ENCODE measurements at places on chromosomes 11 and 22.

GRCh38 chr11:70783356-70783755, 385.0 kb downstream of the CTTN start:
- DNase-seq, result no peak

GRCh38 chr11:12682737-12683500, 8.7 kb downstream of the TEAD1 start:
- DNase-seq, result no peak

DNA sequence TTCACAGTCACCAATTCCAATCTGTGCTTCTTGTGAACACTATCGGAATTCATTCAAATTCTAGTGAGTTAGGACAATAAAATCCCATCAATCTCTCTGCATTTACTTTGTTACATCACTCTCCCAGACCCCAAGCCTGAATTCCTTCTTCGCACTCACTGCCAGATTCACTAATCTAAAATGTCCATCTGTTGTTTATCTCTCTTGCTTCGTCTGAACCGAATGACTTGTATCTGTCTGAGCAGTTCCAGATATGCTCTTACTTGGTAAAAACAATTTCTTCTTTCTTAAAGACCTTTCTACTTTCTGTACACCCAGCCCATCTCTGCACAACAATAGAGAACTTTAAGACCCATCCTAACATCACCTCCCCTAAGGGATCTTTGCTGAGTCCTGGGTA, 7.0 kb downstream of the MMP10 start:
- DNase-seq, result no peak

- DNase-seq, result no peak
Measured at GRCh38 chr22:44937216-44937615, 72.6 kb downstream of the PHF21B start.

- peak; percentile 26 for DNase-seq
Measured at GRCh38 chr11:68099474-68100405, 21.4 kb downstream of the CHKA start.

DNA sequence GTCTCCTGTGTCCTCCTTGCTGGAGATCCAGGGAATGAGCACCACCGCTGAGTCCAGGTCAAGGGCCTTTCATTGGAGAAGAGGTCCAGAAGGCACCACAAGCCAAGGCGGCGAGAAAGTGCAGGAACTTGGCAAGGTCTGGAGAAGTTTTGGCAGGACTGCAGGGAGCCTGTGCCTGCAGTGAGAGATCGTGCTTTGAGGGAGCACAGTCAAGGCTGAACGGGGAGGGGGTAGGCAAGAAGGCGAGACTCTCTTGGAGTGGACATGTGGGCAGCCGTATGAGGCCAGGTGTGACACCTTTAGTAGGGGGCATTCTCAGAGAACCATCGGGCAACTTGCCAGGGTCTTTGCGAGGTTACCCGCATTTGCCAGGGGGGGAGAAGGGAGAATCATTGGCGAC, 30.5 kb downstream of the LRRC10B start:
- DNase-seq, result no peak

DNA sequence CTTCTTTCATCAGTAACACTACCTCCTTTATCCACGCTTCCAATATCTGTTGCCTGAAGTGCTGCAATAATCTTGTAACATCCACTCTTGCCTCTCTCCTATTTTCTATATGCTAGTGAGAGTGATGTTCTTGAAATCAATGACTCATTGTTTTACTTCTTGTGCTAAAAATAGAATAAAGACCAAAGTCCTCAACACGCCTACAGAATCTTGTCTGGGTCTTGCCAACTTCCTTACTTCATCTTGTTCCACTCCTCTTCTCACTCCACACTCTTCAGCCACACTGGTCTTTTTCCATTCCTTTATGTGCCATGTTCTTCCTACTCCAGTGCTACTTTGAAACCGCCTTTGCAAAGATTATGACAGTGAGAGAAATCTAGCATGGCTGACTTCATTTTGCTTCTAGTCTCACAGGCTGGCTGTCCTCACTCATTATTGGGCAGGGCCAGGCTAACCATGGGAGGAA, 136.4 kb downstream of the CCDC81 start:
- no peak for DNase-seq

GRCh38 chr11:128964463-128964930, 21.8 kb upstream of the TP53AIP1 start:
- no peak for DNase-seq

DNA sequence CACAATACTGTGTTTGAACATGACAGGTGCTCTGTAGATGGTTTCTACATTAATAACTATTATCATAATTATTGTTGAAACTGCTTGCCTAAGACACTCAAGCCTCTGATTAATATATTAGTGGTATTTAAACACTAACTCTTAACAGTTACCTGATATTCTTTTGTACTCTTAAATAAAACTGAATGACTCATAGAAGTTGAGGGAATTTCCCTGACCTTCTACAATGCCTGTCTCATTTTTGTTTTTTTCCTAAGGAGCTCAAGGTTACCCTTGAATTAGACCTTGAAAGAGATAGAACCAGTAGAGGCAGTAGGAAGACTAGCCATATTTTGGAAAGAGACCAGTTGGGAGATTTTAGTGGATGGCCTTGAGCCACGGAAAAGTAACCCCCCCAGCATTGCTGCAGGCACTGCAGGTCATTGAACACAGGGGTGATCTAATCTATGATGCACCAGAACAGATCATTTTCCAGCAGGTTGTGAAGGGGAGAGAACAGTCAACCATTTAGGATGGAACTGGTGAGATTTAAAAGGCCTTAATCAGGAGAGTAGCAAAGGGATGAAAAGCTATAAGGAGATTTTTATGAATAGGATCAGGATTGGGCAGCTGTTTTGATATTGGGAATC, 148.3 kb downstream of the PGR start:
- no peak for DNase-seq

- no peak for DNase-seq
Measured at GRCh38 chr11:100939571-100939970, 190.0 kb downstream of the PGR start.

DNA sequence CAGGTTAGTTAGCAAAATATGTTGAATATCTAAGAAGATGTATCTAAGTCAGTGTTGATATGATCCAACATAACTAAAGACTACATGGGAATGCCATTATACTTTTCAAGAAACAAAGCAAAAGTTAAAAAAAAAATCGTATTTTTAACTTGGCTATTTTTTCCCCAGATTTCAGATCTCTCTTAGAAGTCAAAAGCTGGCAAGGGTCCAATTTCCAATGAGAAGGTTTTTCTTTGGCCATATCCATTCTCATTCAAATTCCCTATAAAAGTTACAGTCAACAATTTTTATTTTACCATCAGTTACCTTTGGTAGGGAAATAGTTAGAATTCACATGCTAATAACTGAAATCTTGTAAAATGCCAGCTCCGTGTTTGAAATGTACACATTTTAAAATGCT, 70.5 kb upstream of the FAT3 start:
- no peak for DNase-seq

DNA sequence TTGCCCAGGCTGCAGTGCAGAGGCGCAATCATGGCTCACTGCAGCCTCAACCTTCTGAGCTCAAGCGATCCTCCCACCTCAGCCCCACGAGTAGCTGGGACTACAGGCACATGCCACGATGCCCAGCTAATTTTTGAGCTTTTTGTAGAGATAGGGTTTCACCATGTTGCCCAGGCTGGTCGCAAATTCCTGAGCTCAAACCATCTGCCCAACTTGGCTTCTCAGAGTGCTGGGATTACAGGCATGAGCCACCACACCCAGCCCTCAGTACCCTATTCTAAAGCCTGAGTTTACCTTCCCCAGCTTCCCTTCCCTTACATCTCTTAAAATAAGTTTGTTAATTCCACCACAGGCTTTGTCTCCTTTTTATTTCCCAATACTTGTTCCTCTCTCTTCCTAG, 59.1 kb downstream of the AMBRA1 start:
- DNase-seq, result no peak

GRCh38 chr11:134663506-134664313, 251.7 kb upstream of the B3GAT1 start:
- DNase-seq, result no peak

DNA sequence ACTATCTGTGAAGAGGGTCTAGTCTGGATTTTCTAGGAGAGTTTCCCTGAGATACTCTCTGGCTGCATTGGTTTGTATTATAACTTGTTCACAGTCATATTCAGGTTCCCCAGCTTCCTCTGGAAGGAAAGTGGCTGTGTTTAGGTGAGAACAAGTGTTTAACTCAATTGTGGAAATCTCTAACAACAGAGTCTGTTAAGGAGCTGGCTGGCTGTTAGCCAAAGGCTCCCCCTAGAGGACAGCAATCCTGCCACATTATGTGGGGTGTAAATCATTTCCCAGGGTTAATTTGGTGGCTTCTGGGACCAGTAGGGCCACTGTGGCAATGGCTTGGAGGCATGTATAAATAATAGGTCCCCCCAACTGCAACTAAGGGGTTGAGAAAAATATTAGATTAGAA, 18.4 kb downstream of the MS4A6E start:
- DNase-seq, result peak; percentile 69

- no peak for DNase-seq
Measured at GRCh38 chr11:2673871-2674471, 25.8 kb downstream of the KCNQ1OT1 start.

GRCh38 chr22:29009148-29009547, 52.5 kb downstream of the C22orf31 start:
- no peak for DNase-seq

DNA sequence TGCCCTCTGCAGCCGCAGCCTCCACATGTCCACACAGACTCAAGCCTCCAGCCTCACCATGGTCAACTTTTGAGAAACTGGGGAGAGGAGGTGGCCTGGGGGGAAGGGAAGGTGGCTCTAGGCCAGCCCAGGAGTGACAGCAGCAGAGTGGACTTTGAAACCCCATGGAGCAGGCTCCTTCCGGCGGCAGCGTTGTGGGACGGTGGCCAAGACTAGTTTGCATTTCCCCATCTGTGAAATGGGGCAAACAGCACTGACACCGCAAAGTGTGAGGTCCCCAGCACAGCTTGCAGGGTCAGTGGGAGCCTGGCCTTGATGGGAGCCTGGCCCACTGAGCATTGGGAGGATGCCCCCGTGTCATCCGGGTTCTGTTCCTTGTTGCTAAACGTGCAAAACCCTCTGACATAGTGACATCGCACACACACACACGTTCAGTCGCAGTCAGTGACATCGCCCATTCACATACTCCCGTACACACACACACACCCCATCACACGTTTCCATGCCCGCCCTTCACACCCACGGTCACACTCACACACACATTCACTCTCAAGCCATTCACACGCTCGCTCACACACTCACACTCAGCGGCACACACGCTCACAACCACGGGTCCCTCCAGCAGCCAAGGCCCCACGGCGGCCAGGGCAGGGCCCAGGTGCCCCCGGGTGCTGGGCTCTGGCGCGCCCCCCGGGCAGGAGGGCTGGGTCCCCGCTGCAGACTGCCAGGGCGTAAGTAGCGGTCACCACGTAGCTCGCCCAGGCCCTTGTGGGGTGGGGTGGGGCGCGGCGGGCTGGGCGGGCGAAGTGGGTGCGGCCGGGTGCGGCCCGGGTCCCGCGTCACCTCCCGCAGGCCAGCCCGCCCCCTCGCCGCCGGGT, 585 bp downstream of the CYB5R3 start:
- no peak for DNase-seq

DNA sequence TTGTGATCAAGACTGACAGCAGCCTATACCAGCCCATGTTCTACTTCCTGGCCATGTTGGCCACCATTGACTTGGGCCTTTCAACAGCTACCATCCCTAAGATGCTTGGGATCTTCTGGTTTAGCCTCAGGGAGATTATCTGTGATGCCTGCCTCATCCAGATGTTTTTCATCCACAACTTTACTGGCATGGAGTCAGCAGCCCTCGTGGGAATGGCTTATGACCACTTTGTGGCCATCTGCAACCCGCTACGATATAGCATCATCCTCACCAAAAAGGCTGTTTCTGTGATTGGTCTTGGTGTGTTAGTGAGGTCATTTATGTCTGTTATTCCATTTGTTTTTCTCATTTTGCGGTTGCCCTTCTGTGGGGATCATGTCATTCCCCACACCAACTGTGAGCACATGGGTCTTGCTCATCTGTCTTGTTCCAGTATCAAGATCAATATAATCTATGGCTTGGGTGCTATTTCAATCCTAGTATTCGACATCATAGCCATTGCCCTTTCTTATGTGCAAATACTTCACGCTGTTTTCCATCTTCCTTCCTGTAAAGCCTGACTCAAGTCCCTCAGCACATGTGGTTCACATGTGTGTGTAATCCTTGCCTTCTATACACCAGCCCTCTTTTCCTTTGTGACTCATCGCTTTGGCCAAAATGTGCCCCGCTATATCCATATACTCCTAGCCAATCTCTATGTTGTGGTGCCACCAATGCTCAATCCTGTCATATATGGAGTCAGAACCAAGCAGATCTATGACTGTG, 23.6 kb downstream of the OR52E1 start:
- DNase-seq, result no peak

- peak; percentile 49 for DNase-seq
Measured at GRCh38 chr11:69497221-69497787, 15.8 kb downstream of the LINC01488 start.

DNA sequence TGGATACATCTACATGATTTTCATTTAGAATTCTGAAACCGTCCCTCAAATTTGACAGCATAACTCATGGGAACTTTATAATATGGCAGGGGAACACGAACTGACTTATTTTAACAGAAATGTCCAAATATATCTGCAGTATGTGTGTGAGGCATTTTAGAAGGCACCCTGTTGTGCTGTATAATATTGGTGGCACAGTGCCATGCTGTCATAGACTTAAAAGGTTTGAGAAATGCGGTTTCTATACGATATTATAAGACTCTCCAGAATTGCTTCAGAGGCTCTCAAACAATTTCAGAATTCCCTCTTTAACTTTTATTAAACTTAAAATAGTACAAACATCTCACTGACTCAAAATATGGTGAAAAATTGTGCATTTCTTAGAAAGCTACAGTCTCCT, 181.6 kb downstream of the MSANTD4 start:
- DNase-seq, result no peak

DNA sequence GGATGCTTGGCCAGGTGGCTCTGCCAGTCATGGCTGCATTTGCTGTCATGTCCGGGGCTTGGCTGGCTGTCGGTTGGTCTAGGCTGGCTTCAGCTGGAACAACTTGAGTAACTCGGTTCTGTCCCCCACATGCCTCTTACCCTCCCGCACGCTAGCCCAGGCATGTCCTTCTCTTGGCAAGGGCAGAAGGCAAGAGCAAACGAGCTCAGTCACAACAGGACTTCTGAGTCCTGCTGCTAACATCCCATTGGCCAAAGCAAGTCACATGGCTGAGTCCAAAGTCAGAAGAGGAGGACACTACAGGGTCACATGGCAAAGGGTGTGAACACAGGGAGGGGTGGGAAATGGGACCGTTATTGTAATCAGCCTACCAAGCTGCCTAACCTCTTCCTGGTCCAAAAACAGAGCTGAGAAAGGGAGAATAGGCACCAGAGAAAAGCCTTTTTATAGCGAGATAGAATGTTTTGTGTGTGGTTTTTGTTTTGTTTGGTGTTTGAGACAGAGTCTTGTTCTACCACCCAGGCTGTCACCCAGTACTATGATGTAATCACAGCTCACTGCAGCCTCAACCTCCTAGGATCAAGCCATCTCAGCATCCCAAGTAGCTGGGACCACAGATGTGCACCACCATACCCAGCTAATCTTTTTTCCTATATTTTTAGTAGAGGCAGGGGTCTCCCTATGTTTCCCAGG, 81.9 kb downstream of the MN1 start:
- peak; percentile 29 for DNase-seq

GRCh38 chr11:34599406-34599945, 21.4 kb upstream of the EHF start:
- DNase-seq, result no peak

GRCh38 chr11:116605543-116606459, 167.0 kb downstream of the BUD13 start:
- DNase-seq, result peak; percentile 95

All from GM23338 (cell line).